Activated naive CD4-positive, alpha-beta T cell (primary cell): ENCODE measurements at places on chromosomes 11 and 22.

GRCh38 chr22:46370584-46371291, 35.2 kb downstream of the TRMU start:
- no peak for DNase-seq

GRCh38 chr22:26502688-26503561, 9.3 kb downstream of the TFIP11 start:
- peak; percentile 20 for DNase-seq

DNA sequence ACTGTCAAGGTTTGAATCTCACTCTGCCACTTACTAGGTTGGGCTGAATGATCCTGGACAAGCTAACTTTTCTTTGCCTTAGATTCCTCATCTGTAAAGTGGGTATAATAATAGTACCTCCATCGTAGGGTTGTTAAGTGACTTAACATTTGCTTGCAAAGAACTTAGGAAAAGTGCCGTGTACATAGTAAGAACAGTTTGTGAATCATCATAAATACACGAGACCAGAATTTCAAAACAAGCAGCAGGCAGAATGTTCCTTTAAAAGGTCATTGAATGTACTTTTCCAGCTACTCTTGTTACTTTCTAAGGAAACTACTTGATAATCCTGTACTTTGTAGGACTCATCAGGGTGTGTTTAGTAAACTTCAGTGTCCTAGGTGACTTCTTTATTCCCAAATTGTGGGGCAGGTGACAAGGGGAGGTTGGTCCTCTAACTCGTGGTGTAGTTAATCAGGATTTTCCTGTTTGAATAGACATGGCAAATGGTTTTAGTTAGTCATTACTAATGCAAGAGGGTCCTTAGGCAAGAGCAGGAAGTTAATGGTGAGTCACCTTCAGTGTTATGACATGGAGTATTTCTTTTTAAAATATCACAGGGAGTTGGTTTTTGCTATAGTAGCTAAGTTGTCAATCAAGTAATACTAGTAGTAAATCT, 67.9 kb downstream of the YAP1 start:
- no peak for DNase-seq

DNA sequence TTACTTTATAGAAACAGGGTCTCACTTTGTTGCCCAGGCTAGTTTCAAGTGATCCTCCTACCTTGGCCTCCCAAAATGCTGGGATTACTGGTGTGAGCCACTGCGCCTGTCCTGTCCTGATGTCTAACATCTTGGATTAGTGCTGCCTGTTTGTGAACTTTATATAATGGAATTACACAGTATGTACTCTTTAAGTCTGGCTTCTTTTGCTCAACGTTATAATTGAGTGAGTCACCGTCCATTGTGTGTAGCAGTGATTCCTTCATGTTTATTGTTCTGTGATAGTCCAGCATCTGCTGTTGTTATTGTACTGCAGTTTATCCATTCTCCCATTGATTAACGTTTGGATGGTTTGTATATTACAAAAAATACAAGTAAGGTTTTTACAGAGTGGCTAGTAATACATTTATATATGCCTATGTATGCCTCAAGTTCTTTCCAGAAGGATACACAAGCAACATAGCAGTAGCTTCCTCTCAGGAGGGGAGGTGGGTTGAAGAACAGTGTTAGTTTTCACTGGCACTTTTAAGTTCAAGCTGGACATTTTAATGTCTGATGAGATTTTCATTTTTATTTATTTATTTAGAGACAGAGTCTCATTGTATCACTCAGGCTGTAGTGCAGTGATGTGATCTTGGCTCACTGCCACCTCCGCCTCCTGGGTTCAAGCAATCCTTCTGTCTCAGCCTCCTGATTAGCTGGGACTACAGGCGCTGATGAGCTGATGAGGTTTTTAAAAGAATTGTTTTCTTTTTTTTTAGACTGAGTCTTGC, 25.2 kb upstream of the MICALL1 start:
- no peak for DNase-seq

DNA sequence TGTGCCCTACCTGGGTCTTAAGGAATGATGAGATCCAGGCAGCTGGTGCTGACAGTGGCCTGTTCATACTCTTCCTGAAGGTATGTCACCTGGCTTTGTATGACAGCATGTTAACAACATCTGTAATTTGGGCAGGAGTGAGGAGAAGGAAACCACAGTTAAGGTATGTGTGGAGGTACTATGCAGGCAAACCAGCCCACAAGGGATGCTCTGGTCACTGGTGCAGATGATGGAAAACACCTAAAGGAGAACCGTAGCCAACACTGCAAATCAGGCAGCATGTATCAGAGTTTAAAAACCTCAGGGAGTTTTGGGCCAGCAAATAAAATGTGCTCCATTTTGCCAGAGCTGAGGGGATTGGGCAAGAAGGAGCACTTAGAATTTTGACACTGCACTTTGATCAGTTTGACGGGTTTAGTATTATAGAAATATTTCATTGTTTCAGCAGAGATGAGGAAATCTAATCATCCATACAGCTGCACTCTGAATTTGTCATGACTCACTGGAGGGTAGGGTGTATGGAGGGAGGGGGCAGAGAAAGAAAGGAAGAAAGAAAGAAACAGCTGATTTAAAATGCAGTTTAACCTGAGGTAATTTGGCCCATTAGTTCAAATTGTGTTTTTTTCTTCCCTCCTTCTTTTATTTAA, 260.9 kb downstream of the KIRREL3 start:
- DNase-seq = no peak

DNA sequence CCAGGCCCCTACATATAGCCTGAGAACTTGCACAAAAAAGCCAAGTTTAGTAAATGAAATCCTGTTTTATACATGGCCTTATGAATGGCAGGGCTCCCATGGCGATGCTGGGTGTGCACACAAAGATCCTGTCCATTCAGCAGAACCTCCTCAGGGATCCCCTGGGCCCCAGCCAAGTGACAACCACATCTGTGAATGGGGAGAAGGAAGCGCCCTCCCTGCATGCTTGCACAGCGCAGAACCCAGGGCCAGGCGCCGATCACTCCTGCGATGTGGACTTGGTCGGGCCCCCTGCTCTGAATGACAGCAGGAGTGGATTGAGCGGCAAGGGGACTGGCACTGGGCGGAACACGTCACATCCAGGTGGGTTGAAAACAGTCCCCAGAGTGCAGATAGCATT, 4.5 kb upstream of the CDC42EP2 start:
- DNase-seq = no peak

- no peak for DNase-seq
Measured at GRCh38 chr11:44505581-44506054, 59.8 kb upstream of the CD82 start.

GRCh38 chr11:130426223-130426836, 2.1 kb downstream of the ADAMTS8 start:
- DNase-seq = no peak

DNA sequence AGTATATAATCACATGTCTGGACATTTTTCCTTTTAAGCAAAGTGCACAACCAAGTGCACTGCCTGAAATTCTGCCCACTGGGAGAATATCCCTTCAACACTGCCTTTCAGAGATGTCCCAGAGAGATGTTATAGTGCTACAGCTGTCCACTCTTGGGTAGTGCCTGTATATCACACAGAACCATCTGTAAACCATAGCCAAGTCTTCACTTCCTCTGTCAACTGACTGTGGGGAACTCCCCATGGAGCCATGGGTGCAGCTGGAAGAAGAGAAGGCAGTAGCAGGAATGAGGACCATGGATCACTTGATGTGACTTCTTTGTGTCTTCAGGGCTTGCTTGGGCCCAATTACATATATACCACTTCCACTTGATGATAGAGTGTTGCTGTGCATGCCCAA, 44.6 kb upstream of the LIN7C start:
- DNase-seq = no peak

GRCh38 chr11:31974366-31975136, 116.3 kb upstream of the RCN1 start:
- DNase-seq = no peak

GRCh38 chr11:75344186-75344585, 7.3 kb downstream of the ARRB1 start:
- DNase-seq = no peak

DNA sequence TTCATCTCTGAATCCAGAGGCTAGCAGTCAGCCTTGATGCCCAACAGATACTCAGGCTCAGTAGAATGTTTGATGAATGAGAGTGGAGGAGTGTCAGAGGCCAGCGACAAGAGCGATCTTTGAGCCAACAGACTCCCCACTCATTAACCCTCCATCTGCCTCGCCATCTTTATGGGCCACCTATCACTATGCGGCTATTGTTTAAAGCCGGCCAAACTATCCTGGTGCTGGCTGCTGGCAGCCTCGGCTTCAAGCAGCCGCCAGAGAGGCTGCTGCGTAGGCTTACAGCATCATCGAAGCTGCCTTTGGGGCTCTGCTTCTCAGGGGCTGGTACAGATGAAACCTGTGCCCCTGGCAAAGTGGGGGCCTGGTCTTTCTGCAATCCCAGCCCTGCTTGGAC, 525.6 kb downstream of the INSC start:
- DNase-seq = no peak

DNA sequence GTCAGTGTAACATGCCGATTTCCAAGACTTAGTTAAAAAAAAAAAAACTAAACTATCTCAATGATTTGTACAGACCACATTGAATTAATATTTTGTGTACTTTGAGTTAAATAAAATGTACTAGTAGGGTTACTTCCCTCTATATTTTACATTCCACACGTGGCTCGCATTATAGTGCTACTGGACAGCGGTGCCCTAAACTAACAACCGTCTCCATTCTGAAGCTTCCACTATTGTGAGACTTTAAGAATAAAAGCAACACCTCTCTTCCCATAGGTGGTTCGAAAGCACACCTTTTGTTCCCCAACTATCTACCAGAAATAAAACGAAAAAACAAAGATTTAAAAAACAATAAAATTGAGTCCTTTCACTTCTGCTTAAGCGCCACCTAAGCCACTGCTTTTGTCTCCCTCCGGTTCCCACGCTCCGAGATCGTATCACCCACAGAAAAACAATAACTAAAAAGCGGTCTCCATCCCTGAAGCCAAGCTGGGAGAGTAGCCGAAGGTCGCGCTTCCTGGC, 380 bp upstream of the TTC17 start:
- DNase-seq = no peak

DNA sequence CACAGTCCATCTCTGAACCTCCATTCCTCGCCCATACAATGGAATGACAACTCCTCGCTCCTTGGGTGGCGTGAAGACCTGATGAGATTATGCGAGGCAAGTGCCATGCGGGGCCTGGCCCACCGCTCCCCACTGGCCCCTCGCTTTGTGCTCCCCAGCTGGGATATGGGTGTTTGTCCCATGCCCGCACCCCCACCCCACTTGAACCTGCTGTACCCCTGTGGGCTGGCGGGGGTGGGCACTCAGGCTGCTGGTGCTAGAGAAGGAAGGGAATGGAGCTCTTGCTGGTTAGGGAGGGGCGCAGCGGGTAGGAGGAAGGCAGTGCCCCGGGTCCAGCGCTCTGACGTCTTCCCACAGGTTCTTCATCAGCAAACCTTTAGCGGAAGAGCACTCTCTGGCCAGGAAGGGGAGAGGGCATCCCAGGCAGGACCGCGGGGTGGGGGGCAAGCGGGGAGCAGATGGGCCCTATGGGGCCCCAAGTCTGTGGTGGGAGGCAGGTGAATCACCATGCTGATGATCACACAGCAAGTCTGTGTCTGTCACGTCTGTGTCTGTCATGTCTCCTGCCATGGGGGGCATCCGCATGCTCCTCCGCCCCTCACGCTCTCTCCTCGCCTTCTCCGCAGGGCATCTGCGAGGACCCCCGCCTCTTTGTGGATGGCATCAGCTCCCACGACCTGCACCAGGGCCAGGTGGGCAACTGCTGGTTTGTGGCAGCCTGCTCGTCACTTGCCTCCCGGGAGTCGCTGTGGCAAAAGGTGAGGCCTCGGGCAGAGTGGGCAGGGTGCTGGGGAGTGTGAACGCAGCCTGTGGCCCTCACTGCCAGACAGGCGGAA, 9.4 kb upstream of the OMP start:
- DNase-seq = no peak

DNA sequence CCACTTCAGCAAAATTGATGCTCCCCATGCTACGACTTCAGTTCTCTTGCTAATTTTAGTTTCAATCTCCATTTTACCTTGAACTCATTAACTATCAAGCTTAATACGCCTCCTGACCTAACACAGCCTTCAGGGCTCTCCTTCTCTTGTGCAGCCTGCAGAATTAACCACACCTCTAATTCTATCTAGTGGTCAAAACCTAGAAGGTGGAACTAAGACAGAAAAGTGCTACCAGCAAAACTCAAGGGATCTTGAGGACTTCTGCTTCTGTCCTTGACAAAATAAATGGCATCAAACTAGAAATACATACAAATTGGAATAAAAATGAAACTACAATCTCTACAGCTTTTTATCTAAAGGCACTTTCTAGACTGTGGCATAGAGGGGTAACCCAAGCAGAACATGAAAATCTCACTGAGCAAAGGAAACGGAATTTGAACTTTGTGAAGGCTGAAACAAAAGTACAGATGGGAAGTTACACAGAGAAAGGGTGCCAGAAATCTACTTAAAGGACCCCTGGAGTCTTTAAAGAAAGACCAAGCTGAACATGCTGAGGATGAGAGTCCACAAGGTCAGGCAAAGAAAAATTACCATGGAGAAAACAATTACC, 10.7 kb downstream of the CWF19L2 start:
- no peak for DNase-seq

- DNase-seq = no peak
Measured at GRCh38 chr11:13065200-13065787, 56.2 kb downstream of the RASSF10 start.

DNA sequence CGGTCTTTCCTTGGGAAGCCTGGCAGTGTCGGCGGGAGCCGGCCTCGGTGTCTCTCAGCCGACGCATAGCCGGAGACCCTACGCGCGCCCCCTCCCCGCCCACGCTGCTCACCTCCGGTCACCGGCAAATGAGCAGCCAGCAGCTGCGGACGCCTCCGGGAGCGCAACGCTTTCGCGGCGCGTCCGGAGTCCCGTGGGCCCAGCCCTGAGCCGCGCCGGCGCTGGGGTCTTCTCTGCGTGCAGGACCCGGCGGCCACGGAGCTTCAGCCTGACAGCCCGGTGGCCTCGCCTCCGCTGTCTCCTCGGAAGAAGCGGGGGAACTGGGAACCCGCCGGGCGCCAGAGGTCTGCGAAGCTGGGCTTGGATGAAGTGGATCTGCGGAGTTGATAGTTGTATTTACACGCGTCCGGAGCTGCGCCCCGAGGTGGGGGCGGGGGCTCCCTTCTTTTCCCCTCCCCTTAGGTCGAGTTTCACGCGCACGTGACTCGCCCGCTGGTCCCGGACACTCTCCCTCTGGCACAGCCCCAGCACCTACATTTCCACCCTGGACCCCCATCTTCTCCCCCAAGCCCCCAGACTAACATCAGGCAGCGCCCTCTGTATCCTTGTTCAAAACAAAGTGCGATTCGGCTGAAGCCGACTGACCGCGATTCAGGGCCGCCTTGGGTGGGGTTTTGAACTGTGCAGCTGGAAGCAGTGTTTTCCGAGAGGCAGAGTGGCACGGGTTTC, at the start of gene SLC43A1:
Gene SLC43A1 (minus strand): TSS at position 371 of the 729 bp plus-strand sequence. CDS start 1,591 bp downstream, outside the sequence.
- DNase-seq = no peak

- DNase-seq = no peak
Measured at GRCh38 chr11:119540370-119541125, 117.6 kb upstream of the THY1 start.

DNA sequence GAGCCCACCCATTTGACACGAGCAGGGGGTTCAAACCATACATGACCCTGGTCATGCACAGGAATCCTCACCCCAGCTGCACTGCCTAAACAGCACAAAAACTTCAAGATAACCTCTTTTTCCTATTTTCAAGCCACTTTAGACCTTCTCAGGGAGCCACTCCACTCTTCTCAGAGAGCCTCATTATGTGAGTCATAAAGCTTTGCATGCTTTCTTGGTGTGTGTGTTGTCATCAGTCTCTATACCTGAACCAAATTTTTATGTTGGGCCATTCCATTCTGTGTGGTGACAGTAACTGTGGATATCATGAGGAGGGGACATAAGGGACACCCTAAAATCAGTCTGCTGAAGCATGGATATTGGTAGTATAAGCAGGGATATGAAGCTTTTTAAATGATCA, 769.5 kb upstream of the API5 start:
- DNase-seq = no peak
